Inflammatory macrophage treated with lipopolysaccharide for 4 hours (primary cell): ENCODE measurements at places on chromosomes 4 and X.

DNA sequence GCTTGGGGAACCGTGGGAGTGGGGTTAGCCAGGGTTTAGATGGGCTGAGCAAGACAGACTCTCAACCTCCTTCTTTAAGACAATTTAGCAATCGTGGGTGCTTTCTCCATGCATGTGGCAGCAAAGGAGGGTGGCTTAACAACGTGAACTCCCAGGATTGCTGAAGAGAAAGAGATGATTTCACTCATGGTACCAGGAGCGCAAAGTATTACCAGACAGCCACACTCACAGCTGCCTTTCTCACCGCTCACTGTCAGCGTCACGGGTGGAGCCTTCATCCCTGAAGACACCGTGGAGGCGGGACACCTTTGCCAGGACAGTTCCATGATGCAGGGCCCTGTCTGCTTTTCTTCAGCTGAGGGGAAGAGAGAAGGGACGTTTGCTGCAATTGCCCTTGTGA is 212.5 kb upstream of the PSAPL1 start:
- DNase-seq, result peak; percentile 86

DNA sequence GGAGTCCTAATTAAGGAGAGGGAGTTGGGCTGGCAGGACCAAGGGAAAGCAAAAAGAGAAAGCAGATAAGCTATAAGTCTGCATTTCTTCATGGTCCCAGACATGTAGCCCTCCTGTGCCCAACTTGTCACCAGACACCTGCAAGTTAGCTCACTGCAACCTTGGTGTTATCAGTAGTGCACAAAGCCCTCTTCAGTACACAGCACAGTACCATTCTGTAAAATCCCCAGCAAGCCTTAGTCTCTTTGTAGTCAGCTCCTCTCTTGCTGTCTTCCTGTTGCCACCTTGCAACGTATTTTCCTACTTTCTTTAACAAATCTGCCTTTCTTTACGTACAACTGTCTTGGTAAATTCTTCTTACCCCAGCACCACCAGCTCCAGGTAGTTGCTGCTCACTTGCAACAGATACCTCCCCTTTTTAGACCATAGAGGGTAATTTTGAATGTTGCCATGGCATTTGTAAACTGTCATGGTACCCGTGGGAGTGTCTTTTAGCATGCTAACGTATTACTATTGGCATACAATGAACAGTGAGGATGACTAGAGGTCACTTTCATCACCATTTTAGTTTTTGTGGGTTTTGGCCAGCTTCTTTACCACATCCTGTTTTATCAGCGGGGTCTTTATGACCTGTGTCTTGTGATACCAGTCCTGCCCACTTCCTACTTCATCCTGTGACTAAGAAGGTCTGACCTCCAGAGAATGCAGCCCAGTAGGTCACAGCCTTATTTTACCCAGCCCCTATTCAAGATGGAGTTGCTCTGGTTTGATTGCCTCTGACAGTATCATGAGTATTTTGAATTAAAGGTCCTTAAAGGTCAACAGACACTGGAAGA is 28.3 kb upstream of the AP1S2 start:
- DNase-seq, result peak; percentile 83

- DNase-seq, result no peak
Measured at GRCh38 chr4:45346816-45347435, 620.6 kb upstream of the GNPDA2 start.

DNA sequence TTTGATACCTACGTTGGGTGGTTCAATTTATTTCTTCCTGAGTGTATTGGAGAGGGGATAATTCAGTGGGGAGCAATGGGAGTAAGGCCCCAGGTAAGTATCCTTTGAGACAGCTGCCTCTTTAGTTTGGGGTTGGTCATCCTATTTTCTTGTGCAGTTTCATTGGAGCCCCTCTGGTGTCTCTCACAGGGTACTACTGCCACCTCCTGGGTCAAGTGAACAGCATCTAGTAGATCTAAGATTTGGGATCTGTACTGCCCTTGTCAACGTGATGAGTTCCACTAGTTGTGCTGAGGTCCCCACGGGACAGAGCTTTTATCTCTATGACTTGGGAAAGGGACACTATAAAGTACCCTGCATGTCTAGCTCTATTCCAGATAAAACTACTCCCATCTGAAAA is 80.6 kb downstream of the PBDC1 start:
- DNase-seq, result peak; percentile 37
